Tibial nerve (tissue), 4 donors: ENCODE measurements at places on chromosomes 6 and 20.

GRCh38 chr6:161561908-161562307 lies 288.0 kb upstream of the AGPAT4 start:
- H3K36me3 ChIP-seq = no peaks in the 10 kb centered on the region
- no peaks in the 10 kb centered on the region for H3K4me1 ChIP-seq
- H3K27ac ChIP-seq = no peak overlapping the region
- no peaks in the 10 kb centered on the region for H3K27me3 ChIP-seq
- H3K4me3 ChIP-seq = no peak overlapping the region

DNA sequence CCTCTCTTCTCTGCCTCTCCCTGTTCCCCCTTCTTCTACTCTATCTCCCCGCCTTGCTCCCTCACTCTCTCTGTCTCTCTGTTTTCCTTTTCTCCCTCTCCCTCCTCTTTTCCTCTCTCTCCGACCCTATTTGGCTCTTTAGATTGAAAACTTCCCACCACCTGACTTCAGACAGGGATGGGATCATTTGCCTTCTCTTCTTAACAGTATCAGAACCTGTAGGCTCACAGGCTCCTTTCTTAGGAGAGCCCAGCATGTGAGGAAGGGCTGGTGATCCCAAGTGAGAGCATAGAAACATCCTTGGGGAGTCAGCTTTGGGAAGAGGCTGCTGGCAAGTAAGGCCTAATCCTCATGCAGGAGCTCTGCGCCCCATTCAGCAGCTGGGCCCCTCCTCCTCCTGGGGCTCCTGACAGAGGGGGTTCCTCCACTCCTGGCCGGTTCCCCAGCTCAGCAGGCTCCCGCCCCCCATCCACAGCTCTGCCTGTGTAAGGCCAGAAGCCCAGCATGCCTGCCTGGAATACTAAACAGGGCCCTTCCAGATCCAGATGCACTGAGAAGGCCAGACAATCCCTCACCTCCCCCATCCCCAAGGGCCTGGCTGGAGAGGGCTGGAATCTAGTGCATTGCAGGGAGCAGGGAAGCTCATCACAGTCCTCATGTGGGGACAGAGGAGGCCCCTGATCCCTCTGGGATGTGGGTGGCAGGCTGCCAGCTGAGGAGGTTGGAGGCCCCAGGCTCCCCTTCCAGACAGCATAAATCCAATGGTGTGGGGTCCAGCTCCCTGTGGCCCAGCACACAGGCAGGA lies 93.4 kb downstream of the PTPRT start:
- H3K36me3 ChIP-seq = no peaks in the 10 kb centered on the region
- no peak overlapping the region for H3K27ac ChIP-seq
- no peaks in the 10 kb centered on the region for H3K27me3 ChIP-seq
- no peak for DNase-seq

DNA sequence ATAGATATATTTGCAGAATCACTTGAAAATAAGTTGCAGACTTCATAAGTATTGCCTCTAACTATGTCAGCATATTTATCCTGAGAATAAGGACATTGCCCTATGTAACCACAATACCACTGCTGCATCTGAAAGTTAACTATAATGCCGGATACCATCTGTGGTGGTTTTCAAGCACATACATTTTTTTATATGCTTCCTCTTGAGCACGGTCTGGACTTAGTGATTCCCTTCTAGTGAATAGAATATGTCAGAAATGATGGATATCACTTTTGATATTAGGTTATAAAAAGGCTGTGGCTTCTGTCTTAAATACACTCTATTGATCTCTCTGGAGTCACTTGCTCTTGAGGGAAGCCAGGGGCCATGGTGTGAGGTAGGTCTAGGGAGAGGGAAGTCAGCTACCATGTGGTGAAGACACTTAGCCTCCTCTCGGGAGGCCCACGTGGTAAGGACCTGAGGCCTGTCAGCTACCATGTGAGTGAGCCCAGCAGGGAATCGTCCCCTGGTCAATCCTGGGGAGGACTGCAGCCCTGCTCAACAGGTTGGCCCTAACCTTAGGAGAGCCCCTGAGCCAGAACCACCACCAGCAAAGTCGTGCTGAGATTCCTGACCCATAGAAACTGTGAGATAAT lies 57.5 kb downstream of the CCDC170 start:
- H3K27me3 ChIP-seq = no peaks in the 10 kb centered on the region
- H3K4me1 ChIP-seq = no peaks in the 10 kb centered on the region
- no peak overlapping the region for H3K27ac ChIP-seq

GRCh38 chr6:145372671-145373151 lies 362.6 kb downstream of the EPM2A start:
- no peak overlapping the region for H3K27ac ChIP-seq
- no peaks in the 10 kb centered on the region for H3K36me3 ChIP-seq
- no peaks in the 10 kb centered on the region for H3K27me3 ChIP-seq
- H3K4me3 ChIP-seq = no peak overlapping the region

DNA sequence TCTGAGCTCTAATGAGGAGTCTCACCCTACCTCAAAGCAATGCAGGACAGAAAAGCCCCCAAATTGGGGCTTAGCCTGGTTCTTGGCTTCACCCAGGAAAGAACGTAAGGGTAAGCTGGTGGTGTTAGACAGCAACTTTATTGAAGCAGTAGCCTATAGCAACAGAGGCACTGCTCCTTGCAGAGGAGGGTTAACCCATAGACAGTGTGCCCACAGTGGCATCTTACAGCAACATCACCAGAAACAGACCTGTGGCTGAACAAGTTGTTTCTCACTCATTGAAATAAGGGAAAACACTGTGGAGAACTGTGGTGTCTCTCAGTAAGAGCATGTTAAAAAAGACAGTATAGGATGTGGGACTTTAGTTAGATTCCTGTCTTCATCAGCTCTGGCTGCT lies 80.4 kb upstream of the SPTLC3 start:
- no peak overlapping the region for H3K27ac ChIP-seq
- H3K27me3 ChIP-seq = no peaks in the 10 kb centered on the region
- DNase-seq = no peak
- no peak overlapping the region for H3K4me3 ChIP-seq
- H3K4me1 ChIP-seq = peaks cover 6% of the 10 kb centered on the region
